ENCODE measurements at places on chromosomes 7 and 10.

DNA sequence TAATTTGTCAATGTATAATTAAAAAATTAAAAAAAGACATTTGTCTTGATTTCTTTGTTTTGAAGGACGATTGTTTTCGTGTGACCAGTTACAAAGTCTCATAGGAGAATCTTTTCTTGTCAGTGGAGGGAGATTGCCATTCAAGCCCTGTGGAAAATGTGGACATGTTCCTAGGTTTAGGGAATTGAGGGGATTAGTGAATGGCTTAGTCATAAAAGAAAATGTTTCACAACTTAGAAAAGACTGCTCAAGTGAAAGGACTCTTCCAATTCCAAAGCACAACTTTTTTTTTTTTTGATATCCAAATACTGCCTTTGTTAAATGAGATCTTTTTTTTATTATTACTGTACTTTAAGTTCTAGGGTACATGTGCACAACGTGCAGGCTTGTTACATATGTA is 140.7 kb upstream of the HABP2 start:
- no peak for DNase-seq

DNA sequence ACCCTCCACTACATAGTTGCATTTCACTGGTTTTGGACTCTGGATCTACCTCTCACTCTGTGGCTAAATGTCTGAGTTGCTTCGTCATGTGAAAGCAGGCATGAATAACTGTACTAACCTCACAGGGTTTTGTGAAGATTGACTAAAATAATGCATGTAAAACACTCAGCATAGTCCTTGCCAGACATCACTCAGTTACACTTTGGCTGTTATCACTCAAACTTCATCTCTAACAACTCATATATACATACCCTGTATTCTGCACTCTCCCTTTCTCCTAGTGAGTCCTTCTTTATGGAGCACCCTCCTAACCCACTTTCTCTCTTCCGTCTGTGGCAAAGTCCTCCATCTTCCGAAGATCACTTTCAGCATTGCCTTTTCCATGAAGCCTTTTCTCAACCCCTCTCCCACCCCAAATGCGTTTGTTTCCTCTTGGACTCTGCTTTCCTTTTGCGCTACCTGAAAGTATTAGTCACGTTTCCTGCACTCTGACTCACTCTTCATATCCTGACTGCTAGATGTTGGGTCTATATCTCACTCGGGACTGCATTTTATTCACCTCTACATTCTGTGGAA is 72.6 kb downstream of the OSBPL3 start:
- no peak for DNase-seq

- DNase-seq: no peak
Measured at GRCh38 chr7:116554436-116554835, 29.6 kb downstream of the CAV1 start.

DNA sequence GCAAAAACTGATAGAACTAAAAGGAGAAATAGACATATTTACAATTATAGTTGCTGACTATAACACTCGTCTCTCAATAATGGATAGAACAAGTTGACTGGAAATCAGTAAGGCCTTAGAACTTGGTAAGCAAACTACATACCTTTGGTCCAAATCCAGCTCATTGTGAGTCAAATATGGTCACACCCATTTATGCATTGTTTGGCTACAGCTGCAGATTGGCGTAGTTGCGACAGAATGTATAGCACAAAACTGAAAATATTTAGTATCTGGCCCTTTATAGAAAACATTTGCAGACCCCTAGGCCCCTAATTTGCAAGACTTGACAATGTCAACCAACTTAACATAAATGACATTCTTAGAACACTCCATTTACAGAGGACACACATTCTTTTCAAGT is 103.6 kb upstream of the EGR2 start:
- DNase-seq: no peak

DNA sequence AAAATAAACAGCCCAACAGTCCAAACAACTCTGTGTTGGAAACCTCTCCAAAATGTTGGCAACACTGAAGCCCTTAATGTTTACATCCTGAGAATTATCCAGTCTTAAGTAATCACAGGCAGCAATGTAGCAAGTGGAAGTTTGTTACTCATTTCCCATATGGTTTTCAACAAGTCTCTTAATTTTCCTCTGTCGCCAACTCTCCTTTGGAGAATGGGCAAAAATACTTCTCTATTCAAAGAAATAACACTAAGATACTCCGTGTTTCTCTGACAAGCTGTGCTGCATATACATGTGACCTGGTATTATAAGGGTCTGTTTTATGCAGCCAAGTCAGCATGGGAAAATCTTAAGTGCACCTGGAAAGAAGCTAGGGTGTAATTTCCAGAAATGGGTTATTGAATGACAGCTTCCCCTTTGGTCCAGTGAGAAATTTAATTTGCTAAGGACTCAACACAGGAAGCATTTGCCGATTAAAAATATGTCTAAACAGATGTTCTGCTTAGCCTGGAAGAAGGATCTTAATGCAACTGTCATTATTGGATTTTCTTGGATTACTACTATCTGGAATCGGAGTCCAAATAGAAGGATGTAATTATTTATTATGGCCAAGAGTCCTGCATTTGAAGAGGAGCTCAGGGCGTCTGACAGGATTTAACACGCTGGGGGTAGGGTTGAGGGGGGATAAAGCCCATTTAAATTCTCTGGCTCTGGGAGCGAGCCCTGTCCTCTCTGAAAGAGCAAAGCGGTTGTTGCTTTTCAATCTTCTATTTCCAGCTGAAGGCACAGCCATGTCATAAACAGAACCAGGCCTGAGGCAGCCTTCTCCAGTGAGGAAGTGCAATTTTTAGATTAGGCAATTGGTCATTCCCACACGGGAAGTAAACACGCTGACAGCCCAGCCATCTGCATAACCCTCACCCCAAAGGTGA is 73.1 kb downstream of the TLL2 start:
- no peak for DNase-seq

DNA sequence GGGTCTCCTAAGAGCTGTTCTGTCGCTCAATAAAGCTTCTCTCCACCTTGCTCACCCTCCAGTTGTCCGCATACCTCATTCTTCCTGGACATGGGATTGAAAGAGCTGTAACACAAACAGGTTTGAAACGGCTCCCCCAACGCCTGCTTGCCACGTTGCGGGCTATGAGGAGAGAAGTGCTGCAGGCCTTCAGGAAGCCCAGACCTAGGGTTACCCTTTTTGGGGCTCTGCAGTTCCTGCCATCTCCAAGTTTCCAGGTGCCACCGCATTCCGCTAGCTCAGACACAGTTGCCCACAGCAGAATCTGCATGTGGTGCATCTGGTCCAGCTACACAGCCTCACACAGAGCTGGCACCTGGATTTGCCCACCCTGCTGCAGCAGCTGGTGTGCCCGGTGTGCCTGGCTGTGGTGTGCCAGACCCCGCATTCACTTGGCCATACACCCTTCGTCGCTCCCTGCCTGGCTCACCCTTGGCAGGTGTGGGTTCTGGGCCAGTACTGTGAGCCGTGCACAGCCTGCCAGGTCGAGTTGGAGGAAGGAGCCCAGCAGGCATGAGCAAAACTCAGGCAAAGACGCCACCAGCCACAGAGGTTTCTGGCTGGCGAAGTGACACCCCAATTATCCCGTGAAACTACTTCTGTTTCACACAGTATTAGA is 253.2 kb upstream of the SEMA3A start:
- DNase-seq: no peak

- DNase-seq: no peak
Measured at GRCh38 chr7:99780588-99780987, 3.4 kb downstream of the CYP3A4 start.

DNA sequence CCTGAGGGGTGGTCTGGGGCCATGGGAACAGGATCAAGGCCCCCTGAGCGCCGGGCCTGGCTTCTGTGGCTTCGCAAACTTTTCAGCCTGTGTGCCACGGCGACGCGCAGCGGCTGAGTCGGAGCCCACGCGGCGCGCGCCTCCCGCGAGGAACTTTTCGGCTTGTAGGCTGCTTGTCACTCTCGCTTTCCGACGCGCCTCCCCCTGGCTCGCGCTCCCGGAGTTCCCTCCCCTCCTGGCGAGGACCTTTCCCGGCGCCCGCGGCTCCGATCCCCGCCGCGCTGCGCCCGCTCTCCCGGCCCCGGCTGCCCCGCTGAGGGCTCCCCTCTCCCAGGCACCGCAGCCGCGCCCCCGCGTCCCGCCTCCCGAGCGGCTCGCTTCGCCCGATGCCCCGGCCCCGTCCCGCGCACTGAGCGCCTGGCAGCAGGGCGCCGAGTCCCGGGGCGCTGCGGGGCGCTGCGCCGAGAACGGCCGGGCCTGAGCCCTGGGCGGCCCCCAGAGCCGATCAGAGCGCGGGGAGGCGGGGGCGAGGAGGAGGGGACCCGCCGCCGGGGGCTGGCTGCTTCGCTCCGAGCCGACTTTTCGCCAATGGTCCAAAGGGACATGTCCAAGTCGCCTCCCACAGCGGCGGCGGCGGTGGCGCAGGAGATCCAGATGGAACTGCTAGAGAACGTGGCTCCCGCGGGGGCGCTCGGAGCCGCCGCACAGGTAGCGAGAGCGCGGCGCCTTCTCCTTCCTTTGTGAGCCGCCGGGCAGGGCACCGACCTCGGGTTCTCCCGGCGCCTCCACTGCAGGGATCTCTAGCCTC is at the start of gene CACNB2:
TSS of gene CACNB2 (plus strand) at position 276 of the 808 bp plus-strand sequence.
- no peak for DNase-seq

DNA sequence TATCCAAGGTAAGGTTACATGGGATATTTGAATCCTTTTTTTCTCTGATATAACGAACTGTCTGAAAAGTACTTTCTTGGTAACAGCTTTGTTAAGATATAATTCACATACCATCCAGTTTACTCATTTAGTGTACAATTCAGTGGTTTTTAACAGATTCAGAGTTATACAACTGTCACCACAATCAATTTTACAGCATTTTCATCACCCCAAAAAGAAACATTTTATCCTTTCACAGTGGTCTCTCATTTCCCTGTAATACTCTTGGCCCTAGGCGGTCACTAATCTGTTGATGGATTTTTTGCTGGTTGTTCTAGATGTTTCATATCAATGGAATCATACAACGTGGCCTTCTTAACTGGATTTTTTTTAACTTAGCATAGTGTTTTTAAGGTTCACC is 91.6 kb downstream of the GLCCI1 start:
- no peak for DNase-seq

GRCh38 chr10:95178797-95179196 is 15.2 kb upstream of the ACSM6 start:
- DNase-seq: no peak

DNA sequence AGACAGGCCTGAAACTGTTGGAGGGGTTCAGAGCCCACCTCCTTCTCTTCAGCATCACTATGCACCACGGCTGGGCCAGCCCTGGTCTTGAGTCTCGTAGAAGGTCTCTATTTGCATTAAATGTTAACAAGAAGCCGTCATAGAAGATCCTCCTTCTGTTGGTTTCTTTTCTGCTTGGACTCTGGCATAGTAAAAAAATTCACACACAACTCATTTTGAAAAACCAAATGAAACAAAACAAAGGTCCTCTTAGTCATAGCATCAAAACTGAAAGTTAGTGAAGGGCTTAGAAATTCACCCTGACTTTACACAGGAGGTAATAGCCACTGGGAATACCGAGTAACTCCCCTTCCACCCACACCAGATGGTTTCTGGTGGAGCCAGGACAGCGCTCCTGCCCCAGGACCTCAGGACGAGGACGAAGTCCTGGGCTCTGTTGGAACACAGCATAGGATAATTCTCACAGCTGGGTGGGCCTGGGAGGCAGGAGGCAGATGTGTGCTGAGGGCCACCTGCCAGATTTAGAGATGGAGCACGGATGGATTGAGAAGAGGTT is 248.4 kb upstream of the KLF6 start:
- no peak for DNase-seq

GRCh38 chr7:106717955-106718871 is 57.3 kb upstream of the CCDC71L start:
- DNase-seq: no peak
